ENCODE measurements at places on chromosomes 1 and 21.

GRCh38 chr1:21149855-21150432, 26.8 kb downstream of the EIF4G3 start:
- peak; percentile 92 for DNase-seq

GRCh38 chr21:16007943-16008342, 278.2 kb downstream of the USP25 start:
- DNase-seq = no peak

DNA sequence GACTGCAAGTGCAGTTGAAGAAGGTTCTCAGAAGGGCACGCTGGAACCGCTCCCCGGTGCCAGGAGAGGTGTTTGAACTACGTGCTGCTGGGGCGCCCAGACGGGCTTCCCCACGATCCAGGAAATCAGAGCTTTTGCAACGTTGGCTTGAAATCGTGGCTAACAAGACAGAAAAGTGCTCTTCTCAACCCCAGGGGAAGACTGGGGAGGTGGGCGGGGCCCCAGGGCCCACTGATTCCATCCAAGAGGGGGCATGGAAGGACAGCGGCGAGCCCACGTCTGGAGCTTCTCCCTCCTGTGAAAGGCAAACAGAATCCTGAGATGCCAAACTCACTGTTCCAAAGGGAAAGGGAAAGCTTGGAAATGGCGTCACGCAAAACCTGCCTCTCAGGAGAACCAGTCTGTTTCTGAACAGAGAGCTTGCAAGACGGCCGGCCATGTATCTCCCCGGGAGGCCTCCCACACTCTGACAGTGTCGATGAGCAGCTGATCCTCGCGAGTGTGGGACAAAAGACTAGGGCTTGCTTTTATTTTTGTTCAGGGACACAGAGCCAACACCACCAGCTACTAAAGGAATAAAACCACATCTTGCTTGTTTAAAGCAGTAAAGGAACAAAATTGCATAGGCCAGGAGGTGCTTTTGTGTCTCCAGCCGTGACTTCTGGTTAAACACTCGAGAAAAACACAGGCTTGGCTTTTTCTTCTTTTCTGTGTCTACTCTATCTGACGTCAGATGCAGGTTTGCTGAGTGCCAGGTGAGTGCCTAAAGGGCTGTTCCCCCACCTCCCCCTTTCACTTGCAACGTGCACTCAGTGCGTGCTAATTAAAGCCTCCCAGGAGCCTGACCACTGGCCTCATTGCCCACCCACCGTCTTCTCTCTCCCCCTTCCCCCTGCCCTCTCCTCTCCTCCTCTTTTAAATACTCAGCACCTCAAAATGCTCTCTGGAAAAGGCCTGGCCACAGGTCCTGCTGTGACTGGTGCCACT, 41.5 kb downstream of the LRRC3 start:
- no peak for DNase-seq

- DNase-seq = no peak
Observed at GRCh38 chr1:215344539-215344938, 222.6 kb upstream of the KCTD3 start.

- no peak for DNase-seq
Observed at GRCh38 chr1:106608841-106609240, 447.6 kb upstream of the PRMT6 start.

- no peak for DNase-seq
Observed at GRCh38 chr1:157626099-157626498, 28.2 kb upstream of the FCRL4 start.

GRCh38 chr1:39695016-39695415, 3.8 kb upstream of the HPCAL4 start:
- no peak for DNase-seq

DNA sequence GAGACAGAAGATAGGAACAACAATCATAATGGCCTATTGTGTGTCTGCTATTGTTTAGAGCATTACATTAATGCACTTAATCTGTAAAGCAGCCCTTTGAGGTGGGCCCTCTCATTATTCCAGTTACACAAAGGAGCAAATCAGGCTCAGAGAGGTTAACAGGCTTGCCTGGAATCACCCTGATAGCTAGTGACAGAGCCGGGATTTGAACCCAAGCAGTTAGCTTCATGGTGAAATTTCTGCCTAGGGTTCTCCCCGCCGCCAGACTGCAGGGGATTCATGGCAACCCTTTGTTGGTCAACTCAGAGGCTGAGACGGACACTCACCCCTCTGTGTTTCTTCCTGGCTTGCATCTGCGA, 7.1 kb downstream of the HEYL start:
- DNase-seq = no peak

GRCh38 chr1:190453550-190453949, 24.1 kb downstream of the BRINP3 start:
- no peak for DNase-seq

DNA sequence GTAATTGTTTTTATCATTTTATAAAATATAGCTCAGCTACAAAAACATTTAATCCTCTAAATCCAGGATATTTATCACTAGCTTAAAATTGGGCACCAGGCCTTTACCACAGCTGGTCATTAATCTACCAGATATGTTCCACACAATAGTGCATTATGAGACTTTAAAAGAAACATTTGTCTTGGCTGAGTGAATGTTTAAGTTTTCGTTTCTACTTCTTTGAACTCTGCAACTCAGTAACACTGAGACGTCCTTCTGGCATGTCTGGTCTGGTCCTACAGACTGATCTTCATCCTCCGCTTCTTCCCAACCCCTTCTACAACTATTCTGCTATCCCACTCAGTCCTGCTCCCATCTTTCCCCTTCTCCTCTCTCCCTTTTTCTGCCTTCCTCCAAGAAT, 296.2 kb downstream of the NEGR1 start:
- no peak for DNase-seq

DNA sequence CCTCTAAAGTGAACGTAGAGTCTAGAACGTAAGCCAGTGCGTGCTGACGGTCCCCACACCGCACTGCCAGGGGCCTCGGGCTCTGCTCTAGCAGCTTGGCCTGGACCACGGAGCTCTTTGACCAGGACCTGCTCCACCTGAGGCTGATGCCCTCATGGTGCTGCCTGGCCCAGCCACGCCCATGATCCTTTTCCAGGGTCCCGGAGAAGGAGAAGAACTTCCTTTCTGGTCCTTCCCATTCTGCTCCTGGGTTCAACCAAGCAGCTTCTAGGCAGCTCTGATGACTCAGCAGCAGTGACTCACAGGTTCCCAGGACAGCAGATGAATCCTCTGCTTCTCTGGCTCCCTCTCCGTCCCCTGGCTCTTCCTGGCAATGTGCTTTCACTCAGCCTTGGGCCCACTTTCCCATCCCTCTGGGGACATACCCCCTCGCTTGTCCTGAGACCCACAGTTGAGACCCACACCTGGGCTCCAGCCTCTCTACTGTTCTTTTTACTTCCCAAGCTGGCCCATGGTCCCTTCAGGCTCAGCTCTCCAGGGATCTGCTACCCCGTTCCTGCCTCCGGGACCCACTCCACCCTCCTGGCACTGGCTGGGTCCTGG, 246.3 kb upstream of the RAB4A start:
- peak; percentile 28 for DNase-seq

DNA sequence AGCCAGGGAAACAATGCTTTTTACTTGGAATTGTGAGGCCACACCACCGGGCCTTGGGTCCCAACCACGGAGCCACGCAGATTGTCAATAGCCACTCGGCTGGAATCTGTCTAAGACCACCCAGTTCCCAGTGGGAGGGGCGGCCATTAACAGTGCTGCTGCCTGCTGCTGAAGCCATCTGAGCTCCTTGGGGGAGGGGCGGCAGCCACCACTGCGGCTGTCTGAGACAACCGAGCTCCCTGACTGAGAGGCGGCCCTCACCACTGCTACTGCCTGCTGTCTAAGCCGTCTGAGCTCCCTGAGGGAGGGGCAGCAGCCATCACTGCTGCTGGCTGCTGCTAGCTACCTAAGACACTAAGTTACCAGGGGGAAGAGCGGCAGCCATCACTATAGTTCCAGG, 64.3 kb downstream of the DMRTA2 start:
- no peak for DNase-seq

DNA sequence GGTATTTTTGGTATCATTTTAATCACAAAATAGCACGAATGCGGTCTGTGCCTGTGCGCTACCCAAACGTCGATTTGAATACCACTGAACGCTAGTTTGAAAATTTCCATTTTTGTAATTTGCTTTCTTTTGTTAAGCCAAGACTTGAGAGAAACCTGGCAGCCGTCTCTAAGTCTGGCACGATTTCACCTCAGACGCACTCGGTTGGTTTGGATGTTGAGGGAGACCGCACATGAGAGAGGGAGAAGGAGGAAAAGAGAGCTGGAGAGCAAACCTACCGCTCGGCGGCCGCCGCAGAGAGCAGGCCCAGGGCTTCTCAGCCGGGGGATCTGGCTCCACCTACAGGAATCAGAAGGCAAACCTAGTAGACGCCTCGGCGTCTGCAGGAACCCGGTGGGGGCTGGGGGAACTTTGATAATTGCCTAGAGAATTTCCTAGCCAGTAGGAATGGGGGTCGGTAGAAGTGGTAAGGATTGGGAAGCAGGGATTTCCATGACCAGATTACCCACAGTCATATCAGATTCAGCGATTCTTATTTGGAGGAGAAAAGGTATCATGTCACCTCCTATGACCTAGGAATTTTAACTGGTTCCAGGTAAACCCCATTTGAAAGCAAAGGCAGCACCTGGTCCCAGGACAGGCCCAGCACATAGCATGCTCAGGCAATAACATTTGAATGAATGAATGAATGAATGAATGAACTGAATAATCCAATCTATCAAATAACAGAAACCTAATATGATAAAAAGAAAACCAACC, 83.2 kb downstream of the TM2D1 start:
- DNase-seq = no peak

GRCh38 chr1:212979340-212980122, 29.2 kb downstream of the VASH2 start:
- DNase-seq = no peak

DNA sequence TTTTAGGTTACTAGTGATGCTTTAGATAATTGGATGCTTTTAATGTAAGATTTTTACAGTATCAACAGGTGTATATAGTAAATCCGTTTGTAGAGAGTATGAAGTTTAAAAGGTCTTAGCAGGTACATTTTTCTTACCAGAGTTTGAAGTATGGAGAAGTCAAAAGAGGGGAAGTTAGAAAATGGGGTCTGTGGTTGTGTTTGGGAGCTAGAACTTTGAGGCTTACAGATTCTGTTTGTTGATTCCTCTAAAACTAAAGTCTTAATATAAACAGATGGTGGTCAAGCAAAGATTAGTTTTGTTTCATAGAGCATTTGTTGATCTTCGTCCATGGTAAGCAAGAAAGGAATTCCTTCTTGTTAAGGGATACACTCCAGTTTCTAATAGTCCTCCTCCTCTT, 35.8 kb downstream of the CDC42 start:
- no peak for DNase-seq

DNA sequence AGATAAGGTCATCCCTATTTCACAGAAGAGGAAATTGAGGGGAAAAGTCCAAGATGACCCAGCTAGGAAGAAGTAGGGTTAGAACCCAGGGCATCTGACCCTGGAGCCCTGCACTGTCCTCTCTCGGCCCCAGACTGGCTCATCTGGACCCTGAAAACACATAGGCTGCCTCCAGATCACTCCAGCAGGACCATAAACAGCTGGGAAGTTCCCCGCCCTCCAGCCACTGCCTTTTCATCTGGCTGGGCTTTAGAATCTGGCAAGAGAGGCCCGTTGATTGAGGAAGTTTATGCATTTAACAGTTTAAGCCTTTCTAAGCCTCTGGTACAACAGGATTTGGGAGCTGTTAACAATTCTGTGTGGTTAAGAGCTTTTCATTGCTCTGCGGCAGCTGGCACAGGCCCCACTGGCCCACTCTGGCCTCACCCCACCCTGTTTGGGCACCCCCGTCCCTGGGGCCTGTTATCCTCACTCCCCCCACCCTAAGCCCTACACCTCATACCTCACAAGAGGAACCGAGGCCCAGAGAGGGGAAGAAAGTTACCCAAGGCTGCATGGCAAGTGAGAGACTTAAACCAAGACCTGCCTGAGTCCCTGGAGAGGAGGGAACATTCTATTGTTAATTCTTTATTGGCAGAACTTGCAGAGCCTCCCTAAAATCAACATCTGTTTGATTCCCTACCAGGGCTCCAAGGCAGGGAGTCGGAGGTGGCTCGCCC, 84.2 kb downstream of the EPHB2 start:
- no peak for DNase-seq

GRCh38 chr1:53014791-53015507, 47.1 kb upstream of the PODN start:
- peak; percentile 32 for DNase-seq

DNA sequence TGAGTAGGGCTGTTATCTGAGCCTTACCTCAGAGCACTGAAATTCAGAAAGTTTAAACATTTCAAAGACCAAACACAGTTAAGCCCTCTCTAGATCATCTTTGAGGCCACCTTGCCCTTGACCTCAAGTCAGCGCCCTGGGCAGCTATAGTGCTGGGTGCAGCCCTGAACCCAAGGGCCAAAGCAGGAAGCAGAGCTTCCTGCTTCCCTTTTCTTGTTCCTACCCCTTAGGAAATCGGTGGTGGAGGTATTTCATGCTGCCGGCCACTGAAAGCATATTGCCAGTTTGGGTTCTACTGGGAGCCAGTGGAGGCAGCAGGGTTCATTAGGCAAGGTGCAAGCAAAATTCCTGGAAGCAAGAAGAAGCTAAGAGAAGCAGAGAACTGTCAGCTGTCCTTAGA, 26.1 kb downstream of the CD244 start:
- no peak for DNase-seq

- DNase-seq = no peak
Observed at GRCh38 chr21:42708107-42708506, 54.7 kb downstream of the PDE9A start.

- DNase-seq = no peak
Observed at GRCh38 chr21:36337099-36337509, 17.1 kb downstream of the MORC3 start.
